ENCODE measurements at places on chromosomes 16 and 17. TPM values are rescaled to one million over a fixed set of nuclear protein-coding genes. Genes with fewer than 3 reads are reported as not detected.

FOXL1 gene
- total RNA-seq, result 1.9 TPM

TK2 gene
- total RNA-seq, result 31.6 TPM

BTBD17 gene
- not detected for total RNA-seq

GRCh38 chr17:61002316-61002736, 324.7 kb downstream of the BCAS3 start:
- H3K36me3 ChIP-seq, result no peaks in the 10 kb centered on the region
- H3K4me1 ChIP-seq, result peaks cover 16% of the 10 kb centered on the region
- DNase-seq, result no peak
- no peak overlapping the region for H3K4me3 ChIP-seq
- H3K27me3 ChIP-seq, result no peaks in the 10 kb centered on the region
- no peak overlapping the region for H3K27ac ChIP-seq

IKZF3 gene
- 2.5 TPM for total RNA-seq

SLC12A3 gene
- not detected for total RNA-seq

DNA sequence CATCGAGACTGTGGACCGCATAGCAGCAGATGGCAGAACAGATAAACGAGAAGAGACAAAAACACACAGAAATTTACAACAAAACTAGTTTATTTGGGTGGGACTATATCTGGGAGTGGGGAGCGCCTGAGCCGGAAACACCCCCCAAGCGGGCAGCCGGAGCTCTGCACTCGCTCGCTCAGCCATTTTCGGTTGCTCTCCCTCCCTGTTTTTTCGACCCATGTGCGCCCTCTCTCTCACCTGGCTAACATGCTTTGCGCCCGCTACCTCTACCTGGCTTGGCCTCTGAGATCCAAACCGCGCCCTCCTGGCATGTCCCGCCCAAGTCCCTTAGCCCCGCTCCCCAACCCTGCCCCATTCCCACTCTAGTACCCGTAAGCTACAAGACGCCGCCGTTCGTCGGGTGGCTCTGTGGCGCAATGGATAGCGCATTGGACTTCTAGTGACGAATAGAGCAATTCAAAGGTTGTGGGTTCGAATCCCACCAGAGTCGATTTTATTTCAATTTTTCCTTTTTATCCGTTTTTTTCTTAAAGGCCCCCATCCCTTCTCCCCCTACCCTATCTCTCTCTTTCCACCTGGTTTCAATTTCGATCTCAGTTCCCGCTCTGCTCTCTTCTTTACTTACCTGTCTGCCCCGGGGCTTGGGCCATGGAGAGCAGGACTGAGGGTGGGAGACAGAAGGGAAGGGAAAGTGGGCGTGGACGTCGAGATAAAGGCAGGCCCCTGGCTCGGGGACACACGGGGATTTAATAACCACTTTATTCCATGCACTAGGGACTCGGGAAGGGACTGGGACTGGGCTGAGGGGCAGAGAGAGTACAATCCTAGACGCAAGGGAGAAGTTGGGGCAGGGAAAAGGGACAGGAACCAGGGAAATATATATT, 2.4 kb upstream of the ALOXE3 start:
- DNase-seq, result peak; percentile 63
- H3K27me3 ChIP-seq, result peaks cover 5% of the 10 kb centered on the region
